Activated T-helper 1 cell treated with Interleukin-2 at 50 U/mL for 16 hours (primary cell): ENCODE measurements at places on chromosomes 16 and 17.
A peak's percentile ranks its signal among the peaks of the same experiment; 100 is the strongest.

DNA sequence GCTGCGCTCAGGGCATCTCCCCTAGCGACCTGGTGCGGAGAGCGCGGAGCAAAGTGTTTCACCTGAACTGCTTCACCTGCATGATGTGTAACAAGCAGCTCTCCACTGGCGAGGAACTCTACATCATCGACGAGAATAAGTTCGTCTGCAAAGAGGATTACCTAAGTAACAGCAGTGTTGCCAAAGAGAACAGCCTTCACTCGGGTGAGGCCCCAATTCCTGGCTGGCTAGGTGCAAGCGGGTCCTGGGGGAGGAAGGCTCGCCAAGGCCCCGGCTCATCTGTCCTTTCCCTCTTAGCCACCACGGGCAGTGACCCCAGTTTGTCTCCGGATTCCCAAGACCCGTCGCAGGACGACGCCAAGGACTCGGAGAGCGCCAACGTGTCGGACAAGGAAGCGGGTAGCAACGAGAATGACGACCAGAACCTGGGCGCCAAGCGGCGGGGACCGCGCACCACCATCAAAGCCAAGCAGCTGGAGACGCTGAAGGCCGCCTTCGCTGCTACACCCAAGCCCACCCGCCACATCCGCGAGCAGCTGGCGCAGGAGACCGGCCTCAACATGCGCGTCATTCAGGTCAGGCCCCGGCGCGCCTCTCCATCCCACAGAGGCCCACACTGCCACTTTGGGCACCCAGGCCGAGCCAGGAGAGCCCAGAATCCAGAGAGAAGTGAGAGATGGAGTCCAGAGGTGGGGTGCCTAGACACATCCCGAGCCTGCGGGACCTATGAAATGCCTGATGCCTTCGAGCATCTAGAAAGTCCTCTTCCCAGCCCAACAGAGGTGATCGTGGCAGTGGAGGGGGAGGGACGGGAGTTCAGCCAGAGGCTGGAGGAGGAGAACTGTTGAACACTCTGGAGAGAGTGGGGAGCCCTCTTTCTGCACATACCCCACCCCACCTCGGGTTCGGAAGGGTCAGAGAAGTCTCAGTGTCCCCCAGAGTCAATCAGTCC is 3.3 kb downstream of the LHX1 start:
- DNase-seq, result no peak

DNA sequence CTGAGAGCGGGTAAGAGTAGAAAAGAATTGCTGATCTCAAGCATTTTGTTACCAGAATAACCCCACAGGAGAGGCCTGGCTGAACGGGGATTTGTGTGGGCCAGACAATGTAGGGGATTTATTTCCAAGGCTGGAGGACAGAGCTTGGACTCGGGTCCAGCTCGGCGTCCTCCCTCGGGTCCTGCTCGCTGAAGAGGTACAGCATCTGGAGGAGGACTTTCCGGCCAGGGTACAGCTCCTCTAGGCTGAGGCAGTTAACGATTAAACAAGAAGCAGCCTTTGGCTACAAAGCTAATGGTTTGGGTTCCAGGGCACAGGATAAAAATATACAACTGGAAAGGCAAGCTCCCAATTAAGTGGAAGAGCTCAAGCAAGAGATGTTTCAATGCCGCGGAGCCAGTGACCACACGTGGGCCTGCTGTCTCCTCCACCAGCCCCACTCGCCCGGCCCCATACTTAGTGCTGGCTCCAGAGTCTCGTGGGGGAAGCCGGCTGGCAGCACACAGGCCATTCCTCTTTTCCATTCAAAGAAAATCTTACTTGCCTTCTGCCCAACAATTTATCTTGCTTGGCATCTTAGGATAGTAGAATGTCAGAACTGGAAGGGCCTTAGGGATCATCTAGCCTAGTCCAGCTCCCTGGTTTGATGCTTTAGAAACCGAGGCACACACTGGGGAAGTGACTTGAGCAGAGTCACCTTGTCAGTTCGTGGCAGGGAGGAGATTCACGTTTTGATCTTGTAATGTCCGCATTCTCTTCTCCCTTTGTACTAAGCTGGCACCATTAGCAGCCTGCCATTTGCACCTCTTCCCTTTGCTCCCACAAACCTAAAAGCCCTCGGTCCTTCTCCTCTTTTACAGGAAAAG is 85.9 kb upstream of the TBX2 start:
- DNase-seq, result no peak

- DNase-seq, result no peak
Observed at GRCh38 chr16:48916566-48916965, 306.6 kb upstream of the N4BP1 start.

- DNase-seq, result no peak
Observed at GRCh38 chr17:33712120-33712519, 419.0 kb upstream of the ASIC2 start.

GRCh38 chr16:67926181-67926750 is 5.4 kb downstream of the CTRL start:
- DNase-seq, result no peak

GRCh38 chr16:81409016-81409556 is 35.5 kb upstream of the CMIP start:
- DNase-seq, result no peak

DNA sequence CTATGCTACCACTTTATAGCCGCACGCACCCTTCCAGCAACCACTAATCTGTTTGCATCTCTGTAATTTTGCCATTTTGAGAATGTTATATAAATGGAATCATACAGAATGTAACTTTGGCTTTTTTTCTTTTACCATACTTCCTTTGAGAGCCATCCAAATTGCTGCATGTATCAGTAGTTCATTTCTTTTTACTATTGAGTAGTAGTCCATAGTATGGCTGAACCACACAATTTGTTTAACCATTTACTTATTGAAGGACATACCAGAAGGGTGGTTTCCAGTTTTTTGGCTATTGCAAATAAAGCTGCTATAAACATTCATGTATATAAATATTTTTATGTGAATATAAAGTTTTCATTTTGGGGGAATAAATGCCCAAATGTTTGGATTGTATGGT is 8.8 kb downstream of the TENT4B start:
- DNase-seq, result no peak

GRCh38 chr16:86042996-86043725 is 144.2 kb downstream of the IRF8 start:
- DNase-seq, result no peak

GRCh38 chr17:72394531-72394930 is 273.7 kb downstream of the SOX9 start:
- no peak for DNase-seq

DNA sequence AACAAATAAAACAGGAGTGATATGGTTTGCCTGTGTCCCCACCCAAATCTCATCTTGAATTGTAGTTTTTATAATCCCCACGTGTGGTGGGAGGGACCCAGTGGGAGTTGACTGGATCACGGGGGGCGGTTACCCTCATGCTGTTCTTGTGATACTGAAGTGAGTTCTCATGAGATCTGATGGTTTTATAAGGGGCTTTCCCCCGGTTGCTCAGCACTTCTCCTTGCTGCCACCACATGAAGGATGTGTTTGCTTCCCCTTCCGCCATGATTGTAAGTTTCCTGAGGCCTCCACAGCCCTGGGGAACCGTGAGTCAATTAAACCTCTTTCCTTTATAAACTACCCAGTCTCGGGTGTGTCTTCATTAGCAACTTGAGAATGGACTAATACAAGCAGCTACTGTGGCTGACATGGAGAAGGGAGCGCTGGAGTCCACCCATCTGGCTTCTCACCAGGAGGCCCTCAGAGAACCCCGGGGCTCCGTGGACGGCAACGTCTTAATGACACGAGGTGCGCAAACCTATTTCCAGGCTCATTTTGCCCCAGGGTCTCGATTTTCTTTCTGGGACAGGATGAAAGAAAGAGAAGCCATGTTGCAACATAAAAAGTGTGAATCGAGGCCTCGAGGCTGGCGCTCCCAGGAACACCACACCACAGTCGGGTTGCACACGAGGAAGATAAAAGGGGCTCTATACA is 129.5 kb downstream of the DYNLRB2 start:
- no peak for DNase-seq

DNA sequence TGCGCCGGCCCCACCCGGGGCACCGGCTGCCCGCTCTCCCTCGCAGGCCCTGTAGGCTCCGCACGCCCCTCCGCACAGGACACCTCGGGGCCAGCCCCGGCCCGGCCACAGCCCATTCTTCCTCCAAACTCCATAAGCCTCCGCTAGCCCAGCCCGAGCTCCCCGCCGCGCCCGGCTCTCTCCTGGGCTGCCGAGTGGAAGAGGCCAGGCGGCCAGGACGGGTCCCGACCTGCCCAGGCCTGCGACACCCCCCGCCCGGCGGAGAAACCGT is 397 bp downstream of the NCOR1 start:
- peak; percentile 19 for DNase-seq

DNA sequence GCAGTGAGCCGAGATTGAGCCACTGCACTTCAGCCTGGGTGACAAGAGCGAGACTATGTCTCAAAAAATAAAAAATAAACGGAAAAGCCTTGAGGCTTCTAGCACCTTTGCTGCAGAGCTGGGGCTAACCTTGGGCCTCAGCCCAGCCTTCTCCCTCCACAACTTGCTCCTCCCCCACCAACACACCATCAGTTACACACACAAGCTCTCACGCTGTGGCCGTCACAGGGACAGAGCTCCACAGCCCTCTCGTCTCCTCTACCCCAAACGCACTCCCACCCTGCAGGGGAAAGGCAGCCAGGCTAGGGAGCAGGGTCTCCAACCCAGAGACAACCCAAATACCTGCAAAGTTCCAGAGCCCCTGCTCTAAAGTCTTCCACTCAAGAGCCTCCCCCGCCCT is 22.0 kb upstream of the MRPS23 start:
- DNase-seq, result no peak

DNA sequence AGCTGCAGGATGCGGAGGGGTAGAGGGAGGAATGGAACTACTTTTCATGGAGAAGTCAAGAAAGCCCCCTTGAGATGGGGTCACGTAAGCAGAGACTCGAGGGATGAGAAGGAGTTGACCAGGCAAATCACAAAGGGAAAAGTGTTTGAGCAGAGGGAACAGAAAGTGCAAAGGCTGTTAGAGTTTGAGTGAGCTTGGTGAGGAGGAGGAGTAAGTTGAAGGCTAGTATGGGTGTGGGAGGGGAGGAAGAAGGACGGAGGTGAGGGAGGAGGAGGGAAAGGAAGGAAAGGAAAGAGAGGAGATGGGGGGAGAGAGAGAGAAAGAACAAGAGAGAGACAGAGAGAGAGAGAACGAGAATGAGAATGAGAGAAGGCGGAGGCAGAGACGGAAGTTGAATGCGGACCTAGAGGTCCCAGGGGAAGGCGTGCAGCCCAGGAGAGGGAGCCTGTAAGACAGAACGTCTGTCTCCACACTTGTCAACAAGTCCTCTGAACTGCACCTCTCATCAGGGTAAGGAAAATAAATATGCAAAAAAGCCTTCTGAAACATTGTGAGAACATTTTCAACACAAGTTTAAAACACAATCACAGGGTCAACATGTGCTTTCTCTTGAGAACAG is 279.8 kb upstream of the EEF2KMT start:
- DNase-seq, result no peak

DNA sequence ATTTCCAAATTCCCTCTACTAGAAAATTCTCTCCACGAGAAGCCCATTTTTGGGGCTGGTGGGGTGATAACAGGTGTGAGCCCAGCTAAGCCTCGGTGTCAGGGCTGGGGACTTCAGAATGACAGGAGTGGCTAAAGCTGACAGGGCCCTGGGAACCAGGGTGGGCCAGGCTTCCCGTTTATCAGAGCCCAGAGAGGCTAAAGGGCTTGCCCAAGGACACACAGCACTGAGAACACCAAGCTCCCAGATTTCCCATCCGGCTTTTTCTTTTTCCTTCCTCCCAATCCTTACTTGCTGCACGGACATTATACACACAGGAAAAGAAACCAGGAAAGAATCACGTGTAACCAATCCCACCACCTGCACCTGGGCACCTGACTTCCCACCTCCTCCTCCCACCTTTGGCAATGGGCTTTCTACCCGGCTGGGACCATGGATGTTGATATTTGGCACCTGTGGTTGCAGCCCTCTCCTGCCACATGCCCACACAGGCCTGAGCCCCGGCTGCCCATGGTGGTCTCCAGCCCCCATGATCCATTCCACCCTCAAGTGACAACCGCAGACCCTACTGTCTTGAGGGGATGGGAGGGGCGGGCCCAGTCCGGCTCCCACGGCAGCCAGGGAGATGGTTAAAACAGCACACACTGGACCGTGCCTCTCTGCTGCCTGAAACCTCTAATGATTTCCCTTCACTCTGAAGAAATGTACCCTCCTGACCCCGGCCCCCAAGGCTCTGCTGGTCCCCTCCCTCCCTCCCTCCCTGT is 78.9 kb downstream of the ENGASE start:
- DNase-seq, result no peak

DNA sequence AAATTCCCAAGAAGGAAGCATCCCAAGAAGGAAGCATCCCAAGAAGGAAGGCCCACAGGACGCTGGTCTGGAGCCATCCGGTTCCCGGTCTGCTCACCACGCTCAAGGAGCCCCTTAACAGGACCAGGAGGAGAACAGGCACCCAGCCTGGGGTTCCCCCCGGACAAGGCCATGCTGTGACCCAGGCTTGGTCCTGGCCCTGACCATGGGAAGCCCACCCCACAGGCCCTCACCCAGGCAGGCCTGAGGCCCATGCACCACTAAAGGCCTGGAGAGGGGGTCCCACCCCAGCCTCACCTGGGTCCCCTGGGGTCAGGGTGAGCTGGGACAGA is 340 bp upstream of the ENPP7 start:
- DNase-seq, result no peak

GRCh38 chr17:38628441-38628840 is 22.7 kb upstream of the SRCIN1 start:
- DNase-seq, result no peak

- no peak for DNase-seq
Observed at GRCh38 chr17:60534010-60534555, 8.0 kb upstream of the APPBP2 start.

GRCh38 chr16:48113001-48113400 is 42.8 kb downstream of the ABCC12 start:
- no peak for DNase-seq

- no peak for DNase-seq
Observed at GRCh38 chr16:53085931-53086421, 31.2 kb downstream of the CHD9 start.

DNA sequence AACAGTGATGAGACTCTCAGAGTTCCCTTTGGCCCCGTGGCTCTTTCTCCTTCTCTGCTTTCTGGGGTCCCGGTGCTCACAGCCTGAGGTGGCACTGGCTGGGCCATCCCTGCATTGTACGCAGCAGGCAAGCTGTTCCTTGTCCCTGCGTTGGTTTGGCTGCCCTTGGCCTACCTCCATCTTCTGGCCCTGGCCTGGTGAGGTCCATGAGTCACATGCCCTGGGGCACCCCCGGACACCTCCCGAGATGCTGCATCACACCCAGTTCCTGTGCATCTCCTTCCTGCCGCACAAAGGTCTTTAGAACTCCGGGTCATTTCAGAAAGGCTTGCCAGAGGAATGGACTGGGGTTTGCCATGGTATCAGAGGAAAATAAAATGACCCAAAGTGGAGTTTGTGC is 9.5 kb downstream of the SULT1A2 start:
- no peak for DNase-seq

- DNase-seq, result no peak
Observed at GRCh38 chr16:23227529-23227928, 45.0 kb downstream of the SCNN1G start.

- DNase-seq, result no peak
Observed at GRCh38 chr17:5237541-5238016, 2.9 kb upstream of the SCIMP start.

GRCh38 chr16:30774367-30775130 is 12.4 kb downstream of the RNF40 start:
- no peak for DNase-seq

- no peak for DNase-seq
Observed at GRCh38 chr16:9499941-9500593, 408.6 kb downstream of the HAPSTR1 start.

GRCh38 chr16:17544304-17544703 is 73.5 kb upstream of the XYLT1 start:
- DNase-seq, result no peak
